ENCODE measurements at places on chromosomes 2 and 18. TPM values are rescaled to one million over a fixed set of nuclear protein-coding genes. Genes with fewer than 3 reads are reported as not detected.
A peak's percentile ranks its signal among the peaks of the same experiment; 100 is the strongest.

- no peak for DNase-seq
Measured at GRCh38 chr2:17790536-17790935, 25.7 kb upstream of the MSGN1 start.

DNA sequence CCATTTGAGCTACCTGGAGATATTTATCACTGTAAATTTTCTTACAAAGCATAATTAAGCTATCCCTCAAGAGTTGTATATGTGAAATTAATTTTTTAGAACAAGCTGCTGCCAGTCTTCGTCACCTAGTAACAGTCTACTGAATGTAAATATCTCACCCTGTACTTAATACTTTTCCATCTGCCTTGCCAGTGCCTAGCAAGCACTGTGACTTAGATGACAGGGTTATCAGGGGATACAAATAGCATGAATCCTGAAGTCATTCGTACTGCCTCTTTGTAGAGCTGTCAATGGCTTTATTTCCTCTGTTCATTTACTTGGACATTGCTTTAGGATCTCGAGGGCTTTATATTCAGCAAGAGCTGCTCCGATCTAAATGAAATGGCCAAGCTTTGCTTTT, 763.6 kb downstream of the ADCYAP1 start:
- no peak for DNase-seq

Gene CD207
- total RNA-seq, result not detected

GRCh38 chr2:137802038-137802437, 162.2 kb upstream of the HNMT start:
- no peak for DNase-seq

- no peak for DNase-seq
Measured at GRCh38 chr2:150327564-150328489, 159.6 kb downstream of the RND3 start.

- DNase-seq, result no peak
Measured at GRCh38 chr2:205661281-205661680, 21.0 kb upstream of the NRP2 start.

Gene DUSP2
- total RNA-seq, result 7.3 TPM

GRCh38 chr2:3465844-3466481, 53.4 kb downstream of the ADI1 start:
- DNase-seq, result no peak

DNA sequence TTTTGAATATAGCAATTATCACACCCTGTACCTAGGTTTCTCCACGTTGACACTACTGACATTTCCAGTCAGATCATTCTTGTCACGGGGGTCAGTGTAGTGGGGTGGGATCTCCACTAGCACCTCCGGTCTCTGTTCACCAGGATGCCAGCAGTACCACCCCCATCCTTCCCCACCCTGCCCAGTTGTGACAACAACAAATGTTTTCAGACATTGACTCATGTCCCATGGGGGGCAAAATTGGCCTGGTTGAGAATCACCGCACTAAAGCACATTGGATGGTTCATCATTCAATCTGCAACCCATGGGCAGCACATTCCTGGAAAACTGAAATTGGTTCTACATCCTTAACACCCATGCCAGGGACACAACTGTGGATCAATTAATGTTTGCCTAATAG, 32.3 kb downstream of the FEZ2 start:
- no peak for DNase-seq

- DNase-seq, result no peak
Measured at GRCh38 chr18:57269756-57270155, 82.6 kb upstream of the ST8SIA3 start.

GRCh38 chr18:75681538-75682115, 254.1 kb upstream of the SMIM21 start:
- no peak for DNase-seq

Gene LYPD1
- total RNA-seq, result 17.8 TPM

GRCh38 chr18:54268751-54269150, 566 bp upstream of the POLI start:
- DNase-seq, result no peak

GRCh38 chr2:7378591-7378990, 461.4 kb downstream of the RNF144A start:
- DNase-seq, result peak; percentile 28

DNA sequence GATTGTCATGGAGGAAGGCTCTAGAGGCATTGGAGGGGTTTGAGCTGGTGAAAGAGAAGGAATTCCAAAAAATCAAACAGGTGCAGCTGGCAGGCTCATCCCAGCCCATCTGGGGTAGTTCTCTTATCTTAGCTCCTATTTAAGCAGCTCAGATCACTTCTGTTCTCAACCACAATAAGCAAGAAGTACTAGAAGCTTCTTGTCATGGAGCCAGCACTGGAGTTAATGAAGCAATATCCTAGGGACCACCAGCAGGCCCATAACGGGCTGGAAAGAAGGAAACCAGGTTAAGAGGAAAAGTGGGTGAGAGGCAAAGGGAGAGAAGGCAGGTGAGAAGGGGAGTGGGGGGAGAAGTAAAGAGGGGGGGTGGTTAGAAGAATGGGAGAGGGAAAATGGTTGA, 100.7 kb upstream of the ZFP36L2 start:
- no peak for DNase-seq

GRCh38 chr18:48116873-48117630, 186.6 kb upstream of the SMAD2 start:
- no peak for DNase-seq

DNA sequence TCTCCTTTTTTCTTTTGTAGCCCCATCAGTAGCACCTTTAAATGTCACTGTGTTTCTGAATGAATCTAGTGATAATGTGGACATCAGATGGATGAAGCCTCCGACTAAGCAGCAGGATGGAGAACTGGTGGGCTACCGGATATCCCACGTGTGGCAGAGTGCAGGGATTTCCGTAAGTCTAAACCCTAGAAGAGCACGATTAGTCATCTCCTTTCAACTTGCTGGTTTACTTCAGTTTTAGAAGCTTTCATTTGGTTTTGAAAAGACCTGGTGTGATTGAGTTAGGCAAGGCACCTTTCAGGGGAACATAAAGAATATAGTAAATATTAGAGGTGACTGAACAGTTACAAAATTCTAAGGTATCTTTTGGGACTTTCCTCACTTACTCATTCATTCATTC, 72.2 kb upstream of the TMEM87B start:
- no peak for DNase-seq

Gene MEP1B
- 0.78 TPM for total RNA-seq

DNA sequence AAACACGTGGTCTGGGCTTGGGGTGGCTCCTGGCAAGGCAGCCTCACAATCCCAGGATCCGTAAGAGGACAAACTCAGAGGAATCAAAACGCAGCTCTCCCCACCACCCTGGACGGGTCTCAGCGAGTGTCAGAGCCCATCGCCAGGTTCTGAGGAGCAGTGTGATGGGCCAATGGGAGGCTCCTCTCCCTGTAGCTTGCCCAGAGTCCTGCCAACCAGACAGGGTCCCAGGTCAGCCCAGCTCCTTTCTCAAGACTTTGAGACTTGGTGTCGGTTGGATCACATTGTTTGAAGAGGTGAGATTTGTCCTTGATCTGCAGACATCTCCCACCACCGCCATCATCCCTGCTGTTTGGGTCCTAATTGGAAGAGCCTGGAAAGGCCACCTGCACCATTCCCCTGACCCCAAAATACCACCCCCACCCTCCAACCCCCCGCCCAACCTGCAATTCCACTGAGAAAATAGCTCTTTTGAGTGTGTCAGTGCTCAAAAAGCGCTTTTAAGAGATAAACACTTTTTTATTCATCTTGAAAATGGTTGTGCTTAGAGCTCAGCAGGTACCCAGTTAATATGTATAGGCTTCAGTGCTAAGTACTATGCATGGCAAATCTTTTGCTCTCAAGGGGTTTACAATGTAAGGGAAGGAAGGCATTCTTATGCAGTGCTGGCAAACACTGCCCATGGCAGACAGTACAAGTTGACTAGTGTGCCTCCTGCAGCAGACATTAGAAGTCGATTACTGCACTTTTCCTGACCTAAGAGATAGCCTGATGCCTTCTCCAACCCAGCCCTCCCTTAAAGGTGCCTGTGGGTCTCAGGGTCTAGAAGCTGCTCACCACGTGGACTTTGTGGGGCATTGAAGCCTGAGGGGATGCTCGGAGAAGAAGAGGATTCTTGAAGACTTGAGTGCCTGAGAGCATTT, 50.6 kb downstream of the GLI2 start:
- DNase-seq, result no peak

Gene LAMA1
- total RNA-seq, result 15.1 TPM

All from occipital lobe (tissue), 3 donors.